ENCODE measurements at places on chromosomes 5 and 9.

GRCh38 chr9:73611032-73611431 lies 459.4 kb downstream of the ANXA1 start:
- DNase-seq = no peak

GRCh38 chr5:128770907-128771306 lies 194.4 kb upstream of the SLC27A6 start:
- no peak for DNase-seq

- DNase-seq = no peak
These were observed 96.4 kb upstream of the SELENOP start for GRCh38 chr5:42908086-42908485.

DNA sequence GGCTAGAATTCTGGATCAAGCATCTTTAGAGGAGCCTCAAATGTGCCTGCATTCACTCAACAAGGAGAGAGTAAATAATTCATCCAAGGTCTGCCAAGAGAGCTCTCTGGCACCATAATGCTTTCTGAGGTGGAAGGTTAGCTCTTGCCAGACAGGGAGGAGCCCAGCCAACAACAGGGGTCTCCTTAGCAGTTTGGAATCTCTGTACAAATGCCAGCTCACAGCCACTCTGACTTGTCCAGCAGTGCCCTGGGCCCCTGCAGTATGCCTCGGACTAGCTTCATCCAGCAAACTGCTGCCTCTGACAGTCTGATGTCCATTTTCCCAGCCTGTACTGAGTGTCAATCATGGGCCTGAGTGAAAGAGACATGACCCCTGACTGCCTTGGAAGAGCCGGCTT lies 127.2 kb upstream of the SLC44A1 start:
- DNase-seq = no peak

- no peak for DNase-seq
These were observed 157.4 kb downstream of the ARSB start for GRCh38 chr5:78827725-78828124.

GRCh38 chr9:131603711-131604439 lies 58.6 kb downstream of the PRRT1B start:
- no peak for DNase-seq

- DNase-seq = no peak
These were observed 166.1 kb downstream of the EDIL3 start for GRCh38 chr5:84218546-84218945.

DNA sequence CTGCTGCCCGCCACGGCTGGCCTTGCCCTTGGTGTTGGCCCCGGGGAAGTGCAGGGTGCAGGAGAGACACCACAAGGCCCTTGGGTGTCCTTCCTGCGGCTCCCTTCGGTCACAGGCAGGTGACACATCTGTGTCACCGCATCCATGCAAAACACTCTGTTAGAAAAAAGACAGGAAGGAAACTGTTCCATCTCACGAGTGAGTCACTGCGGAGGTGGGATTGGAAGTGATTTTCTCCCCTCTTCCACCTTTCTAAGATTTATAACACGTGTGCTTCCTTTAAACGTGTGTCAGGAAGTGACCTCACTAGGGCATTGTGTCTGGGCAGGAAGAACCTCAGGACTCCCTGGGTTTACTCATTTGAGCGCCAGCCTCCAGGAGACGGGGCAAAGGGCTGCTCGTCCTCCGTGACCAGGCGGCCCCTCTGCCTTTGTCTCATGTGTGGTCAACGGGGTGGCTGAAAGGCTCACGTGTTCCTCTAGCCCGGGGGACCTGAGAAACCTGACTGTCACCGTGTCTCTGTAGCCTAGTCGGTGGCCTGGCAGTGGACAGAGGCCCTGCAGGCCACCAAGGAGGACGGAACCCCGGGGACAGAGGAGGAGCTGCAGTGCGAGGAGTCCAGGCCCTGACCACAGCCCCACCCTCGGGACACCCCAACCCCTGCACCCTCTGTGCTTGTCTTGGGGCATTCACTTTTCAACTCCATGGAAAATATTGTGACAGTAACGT lies 4.9 kb upstream of the LCN1 start:
- no peak for DNase-seq

GRCh38 chr5:21649969-21650368 lies 1203.2 kb downstream of the CDH12 start:
- no peak for DNase-seq

- no peak for DNase-seq
These were observed 1.7 kb upstream of the SREK1 start for GRCh38 chr5:66142417-66142816.

- DNase-seq = no peak
These were observed 365.5 kb downstream of the TMEM38B start for GRCh38 chr9:106059886-106060285.

GRCh38 chr9:112048924-112049691 lies 126.0 kb downstream of the SUSD1 start:
- no peak for DNase-seq

DNA sequence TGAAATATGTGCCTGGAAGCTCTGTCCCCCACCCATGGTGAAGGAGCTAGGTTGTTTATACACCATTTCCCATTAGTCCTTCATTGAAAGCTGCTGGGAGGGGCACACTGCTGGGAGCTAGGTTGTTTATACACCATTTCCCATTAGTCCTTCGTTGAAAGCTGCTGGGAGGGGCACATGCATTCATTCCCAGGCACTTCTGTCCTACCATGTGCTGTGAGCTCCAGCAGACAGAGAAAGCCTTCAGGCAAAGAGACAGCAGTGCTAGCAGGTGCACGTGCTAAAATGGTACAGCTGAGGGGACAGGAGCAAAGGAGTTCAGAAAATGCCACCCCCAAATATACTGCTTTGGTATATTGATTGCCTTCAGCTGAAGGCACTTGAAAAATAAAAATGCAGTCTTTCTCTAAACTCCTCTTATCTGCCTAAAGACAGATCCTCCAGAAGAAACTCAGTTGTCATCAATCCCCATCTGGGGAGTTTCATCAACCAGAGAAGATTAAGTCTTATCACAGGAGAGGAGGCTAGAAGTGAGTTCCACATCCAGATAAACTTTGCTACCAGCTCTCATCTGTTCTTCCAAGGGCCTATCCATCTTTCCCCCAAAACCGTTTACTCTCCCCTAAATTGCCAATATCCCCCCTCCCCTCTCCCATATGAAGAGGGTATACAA lies 27.7 kb upstream of the DAPK1 start:
- DNase-seq = no peak

GRCh38 chr9:30075451-30076199 lies 2308.8 kb upstream of the ACO1 start:
- no peak for DNase-seq

DNA sequence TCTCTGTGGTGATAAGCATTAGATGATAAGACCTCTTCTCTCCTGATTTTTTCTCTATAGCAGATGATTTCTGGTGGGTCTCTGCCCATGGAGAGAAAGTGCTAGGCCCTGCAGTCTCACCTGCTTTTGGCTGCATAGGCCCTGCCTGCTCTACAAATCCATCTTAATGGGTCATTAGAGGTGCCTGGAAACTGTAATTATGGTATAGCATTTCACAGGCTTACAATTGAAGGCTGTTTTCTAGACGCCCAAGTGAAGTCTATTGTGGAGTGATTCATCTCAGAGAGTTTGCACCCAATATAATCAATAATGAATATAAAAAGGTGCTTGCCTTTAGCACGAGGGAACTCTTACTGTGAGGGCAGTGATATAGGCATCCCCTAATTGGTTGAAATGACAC lies 33.8 kb downstream of the NEUROG1 start:
- no peak for DNase-seq

DNA sequence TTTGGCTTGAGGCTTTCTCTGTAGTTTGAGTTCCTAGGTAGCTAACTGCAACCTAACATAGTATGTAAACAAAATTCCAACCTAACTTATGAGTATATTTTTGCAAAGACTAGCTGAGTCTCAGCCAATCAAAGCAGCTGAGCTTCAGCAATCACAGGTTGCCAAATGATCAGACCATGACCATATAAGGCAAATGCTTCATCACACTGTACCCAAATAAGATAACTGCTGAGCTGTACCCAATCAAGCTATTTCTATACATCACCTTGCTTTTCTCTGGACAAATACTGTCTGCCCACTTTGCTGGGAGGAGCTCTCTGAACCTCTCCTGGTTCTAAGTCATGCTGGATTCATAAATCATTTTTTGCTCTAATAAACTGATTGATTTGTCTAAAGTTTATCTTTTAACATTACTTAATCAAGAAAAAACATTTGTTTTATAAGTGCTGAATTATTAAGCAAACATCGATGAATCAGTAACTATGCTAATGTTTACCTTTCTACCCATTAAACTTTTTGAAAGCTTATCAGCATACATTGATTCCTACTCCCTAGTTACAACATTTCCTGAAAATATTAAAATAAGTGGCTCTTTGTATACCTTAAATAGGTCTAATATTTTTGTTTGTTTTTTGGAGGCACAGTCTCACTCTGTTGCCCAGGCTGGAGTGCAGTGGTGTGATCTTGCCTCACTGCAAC lies 129.7 kb upstream of the PCA3 start:
- peak; percentile 19 for DNase-seq

- no peak for DNase-seq
These were observed 97.3 kb downstream of the PAPPA start for GRCh38 chr9:116250891-116251290.

- peak; percentile 16 for DNase-seq
These were observed 35.9 kb upstream of the ARSB start for GRCh38 chr5:79020861-79021561.

DNA sequence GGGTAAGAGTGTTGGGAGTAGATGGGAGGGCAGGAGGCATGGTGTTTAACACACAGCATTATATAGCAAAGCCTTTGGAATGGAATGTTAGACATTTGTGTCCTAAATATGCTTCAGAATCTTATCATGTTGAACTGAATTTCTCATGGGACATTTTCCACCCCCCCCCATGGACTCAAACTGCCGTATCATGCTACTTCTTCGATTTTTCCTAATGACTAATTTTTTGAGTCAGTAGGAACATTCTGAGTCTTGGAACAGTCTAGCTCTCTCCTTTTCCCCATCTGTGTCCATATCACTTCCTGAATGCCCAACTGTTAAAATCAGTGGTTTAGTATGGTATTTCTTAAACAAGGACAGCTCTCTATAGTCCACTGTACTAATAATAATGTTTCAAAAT lies 380.6 kb downstream of the TLE4 start:
- no peak for DNase-seq

All from T47D (cell line).